ENCODE measurements at places on chromosomes 2 and 18.

DNA sequence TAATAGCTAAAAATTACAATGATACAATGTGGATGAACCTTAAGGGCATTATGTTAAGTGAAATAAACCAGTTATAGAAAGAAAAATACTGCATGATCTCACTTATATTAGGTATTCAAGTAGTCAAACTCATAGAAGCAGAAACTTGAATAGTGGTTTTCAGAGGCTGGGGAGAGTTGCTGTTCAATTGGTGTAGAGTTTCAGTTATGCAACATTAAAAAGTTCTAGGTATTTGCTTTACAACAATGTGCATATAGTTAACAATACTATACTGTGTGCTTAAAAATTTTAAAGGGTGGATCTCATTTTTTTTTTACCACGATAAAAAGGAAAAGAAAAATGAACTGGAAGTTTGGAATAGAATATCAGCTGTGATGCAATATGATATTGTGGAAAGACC lies 479.1 kb downstream of the SPAG16 start:
- DNase-seq = no peak

GRCh38 chr18:63187791-63188460 lies 131.6 kb downstream of the BCL2 start:
- no peak for DNase-seq

- no peak for DNase-seq
Observed at GRCh38 chr2:10868465-10869314, 43.0 kb upstream of the KCNF1 start.

DNA sequence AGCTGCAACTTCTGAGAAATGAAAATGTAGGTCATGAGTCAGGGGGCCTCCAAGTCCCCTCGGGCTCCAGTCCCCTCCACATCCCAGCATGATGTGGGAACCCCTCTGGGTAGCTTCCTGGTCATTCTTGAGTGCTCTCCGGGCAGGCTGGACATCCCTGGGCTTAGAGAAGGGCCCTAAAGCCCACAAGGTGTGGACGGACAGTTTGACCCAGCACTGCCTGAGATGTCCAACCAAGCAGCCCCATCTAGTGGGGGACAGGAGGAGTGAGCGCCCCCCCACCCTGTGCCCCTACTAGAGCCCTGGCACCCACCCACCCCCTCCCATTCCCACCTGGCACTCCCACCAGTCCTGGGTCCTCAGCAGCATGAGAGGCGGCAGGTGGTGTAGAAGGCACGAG lies 46.0 kb downstream of the CYP27C1 start:
- no peak for DNase-seq

- no peak for DNase-seq
Observed at GRCh38 chr2:241801611-241802420, 7.2 kb upstream of the NEU4 start.

- DNase-seq = no peak
Observed at GRCh38 chr2:64225491-64225890, 81.3 kb upstream of the PELI1 start.

DNA sequence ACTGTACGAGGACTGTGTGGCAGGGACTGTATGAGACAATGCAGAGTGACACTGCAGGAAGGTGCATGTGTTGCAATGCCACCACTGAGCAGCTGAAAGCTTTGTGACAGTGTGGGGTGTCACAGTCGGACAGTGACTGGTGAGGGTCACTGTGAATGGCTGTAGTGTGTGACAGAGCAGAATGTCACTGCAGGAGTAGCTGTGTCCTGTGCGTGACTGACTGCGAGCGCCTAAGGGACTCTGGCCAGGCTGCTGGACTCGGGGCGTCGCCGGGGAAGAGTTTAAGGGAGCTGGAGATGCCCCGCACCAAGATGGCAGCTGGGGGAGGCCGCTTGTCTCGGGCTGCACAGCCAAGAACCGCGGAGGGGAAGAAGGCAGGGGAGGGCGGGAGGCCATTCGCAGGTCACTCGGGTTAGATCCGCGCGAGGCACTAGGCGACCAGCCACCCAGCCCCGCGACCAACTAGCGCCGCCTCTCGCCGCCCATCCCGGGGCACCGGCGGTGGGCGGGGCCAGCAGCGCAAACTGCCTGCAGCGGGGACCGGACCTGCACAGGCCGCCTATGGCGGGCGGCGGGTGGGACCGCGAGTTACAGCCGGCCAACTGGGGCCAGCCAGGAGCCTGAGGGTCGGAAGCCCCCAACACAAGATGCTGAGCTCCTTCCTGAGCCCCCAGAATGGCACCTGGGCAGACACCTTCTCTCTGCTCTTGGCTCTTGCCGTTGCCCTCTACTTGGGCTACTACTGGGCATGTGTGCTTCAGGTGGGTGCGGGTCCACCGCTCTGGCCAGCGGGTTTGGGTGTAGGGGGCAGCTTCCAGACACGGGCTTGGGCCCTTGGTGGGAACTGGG lies at the start of gene ABHD1:
TSS of gene ABHD1 (plus strand) at position 514 of the 849 bp plus-strand sequence. CDS start at position 648, 134 bp downstream.
- DNase-seq = peak; percentile 7

GRCh38 chr2:105934467-105934866 lies 189.8 kb downstream of the NCK2 start:
- no peak for DNase-seq

DNA sequence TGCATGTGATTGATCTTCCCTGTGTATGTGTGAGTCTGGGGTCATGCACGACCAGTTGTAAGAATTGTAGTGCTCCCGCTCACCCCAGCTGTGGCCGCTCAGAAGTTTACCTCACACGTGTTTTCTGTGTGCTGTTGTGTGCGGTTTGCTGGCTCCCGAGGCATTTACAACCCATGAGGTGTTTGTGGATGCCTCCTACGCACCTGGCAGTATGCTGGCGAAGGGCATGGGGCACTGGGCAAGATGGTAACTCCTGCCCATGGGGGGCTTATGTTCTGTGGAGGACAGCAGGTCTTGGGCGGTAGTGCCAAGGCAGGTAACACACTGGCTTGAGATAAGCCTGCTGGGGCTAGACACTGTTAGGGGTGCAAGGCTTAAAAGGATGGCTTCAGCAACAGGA lies 102.6 kb upstream of the HS6ST1 start:
- no peak for DNase-seq

GRCh38 chr2:170313992-170314348 lies 136.0 kb downstream of the MYO3B start:
- no peak for DNase-seq

DNA sequence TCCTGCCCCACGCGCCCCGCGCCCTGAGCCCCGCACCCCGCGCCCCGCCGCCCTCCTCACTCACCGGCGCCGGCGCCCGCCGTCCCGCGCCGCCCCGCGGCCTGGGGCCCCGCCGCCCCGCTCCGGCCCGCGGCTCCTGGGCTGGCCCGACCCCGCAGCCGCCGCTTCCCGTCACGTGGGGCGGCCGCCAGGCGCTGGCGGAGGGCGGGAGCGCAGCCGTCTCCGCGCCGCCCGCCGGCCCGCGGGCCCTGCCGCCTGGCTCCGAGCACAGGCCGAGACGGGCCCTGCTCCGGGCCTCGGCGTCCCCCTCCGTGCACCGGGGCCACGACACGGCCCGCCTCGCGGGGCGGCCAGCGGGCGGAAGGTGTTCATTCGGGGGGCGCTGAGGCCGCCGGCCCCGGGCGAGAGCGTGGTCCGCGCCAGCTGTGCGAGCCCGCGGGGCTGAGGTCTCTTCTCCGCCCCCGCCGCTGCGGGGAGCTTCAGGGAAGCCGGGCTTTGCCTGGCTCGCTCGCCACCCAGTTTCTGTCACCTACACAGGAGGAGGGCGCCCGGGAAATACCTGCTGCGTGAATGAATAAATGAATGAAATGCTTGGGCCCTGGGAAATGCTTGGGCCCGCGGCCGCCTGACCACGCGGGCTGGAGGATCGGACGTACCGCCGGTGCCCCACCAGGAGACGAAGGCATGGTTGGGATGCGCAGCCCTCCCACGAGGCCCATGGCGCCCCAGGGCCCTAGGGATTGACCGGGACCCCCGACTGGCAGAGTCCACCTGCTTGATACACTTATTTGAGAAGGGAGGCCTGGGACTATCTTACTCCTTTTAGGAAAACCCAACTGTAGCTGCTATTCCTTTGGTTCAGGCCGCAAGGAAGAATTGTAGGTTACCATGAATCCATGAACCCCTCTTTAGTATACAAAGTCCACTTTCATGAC lies at the start of gene TGFBRAP1:
TSS of gene TGFBRAP1 (minus strand) at position 175 of the 935 bp plus-strand sequence. CDS start 21,434 bp downstream, outside the sequence.
- DNase-seq = no peak

- DNase-seq = no peak
Observed at GRCh38 chr18:74370115-74370514, 54.5 kb downstream of the C18orf63 start.

DNA sequence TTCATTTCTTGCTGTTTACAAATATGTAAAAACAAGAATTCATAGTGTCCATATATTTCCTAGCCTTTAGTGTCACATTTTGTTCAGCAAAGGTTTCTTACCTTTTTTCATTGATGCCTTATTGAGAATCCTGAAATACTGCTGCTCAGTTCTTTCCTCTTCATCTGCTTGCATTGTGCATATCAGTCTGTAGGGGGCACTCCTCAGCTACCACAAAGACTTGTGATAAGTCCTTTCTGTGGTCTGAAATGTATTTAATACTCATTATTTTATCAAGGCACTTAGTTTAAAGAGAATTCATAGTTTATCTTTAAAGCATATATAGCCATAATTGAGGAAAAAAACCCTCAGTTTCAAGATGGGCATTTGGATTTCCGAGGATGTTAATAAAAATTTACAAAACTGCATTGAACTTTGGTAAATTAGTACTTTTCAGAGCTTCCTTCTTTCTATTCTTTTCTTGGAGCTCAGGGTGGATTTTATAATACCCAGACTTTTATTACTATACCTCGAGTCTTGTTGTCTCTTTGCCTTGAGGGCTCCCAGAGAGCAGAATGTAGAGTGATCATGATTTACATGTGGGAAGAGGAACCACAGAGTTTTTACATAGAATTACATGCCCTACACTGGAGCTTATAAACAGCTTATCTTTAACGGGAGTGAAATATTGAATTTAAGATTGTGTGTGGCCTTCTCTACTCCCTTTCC lies 570.1 kb downstream of the PLCL1 start:
- no peak for DNase-seq

- no peak for DNase-seq
Observed at GRCh38 chr2:109136542-109136941, 7.5 kb downstream of the SH3RF3 start.

- DNase-seq = no peak
Observed at GRCh38 chr18:48721312-48721711, 182.5 kb downstream of the CTIF start.

DNA sequence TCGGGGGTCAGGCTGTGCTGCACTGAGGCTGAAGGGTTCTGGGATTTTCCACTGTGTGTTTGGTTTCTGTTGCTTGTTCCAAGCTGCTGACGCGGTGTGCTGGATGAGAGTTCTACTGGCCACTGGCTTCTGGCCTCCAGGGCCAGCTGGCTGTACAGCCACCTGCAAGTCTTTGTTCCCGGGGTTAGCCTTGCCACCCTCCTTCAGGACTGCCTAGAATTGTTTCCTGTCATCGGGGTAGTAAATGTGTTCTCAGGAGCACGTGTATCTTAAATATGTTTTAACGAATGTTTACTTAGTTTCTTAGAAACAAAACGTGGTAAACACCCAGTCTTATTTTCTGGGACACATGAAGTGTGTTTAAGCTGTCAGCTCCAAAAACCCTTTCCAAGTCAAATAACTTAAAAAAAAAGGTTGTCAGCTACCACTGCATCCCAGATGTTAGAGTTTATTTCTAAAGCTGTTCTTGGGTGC lies 231.2 kb downstream of the AGAP1 start:
- DNase-seq = no peak

DNA sequence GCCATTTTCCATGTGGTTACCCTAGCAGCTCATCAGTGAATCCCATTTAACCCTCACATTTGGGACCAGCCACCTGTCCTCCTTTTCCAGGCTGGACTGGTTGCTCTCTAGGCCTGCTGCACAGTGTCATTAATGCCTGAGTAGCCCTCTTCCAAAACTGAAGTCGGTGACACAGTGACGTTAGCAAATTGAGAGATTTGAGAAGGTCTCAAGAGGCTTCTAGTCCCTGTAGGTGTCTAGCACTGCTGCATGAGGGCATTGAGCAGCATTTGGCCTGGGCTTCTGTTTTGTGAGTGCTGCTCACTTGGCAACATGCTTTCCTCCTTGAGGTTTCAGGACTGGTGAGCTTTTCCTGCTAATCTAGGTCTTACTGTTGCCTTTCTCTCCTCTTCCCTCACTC lies 36.7 kb downstream of the PKP4 start:
- no peak for DNase-seq

DNA sequence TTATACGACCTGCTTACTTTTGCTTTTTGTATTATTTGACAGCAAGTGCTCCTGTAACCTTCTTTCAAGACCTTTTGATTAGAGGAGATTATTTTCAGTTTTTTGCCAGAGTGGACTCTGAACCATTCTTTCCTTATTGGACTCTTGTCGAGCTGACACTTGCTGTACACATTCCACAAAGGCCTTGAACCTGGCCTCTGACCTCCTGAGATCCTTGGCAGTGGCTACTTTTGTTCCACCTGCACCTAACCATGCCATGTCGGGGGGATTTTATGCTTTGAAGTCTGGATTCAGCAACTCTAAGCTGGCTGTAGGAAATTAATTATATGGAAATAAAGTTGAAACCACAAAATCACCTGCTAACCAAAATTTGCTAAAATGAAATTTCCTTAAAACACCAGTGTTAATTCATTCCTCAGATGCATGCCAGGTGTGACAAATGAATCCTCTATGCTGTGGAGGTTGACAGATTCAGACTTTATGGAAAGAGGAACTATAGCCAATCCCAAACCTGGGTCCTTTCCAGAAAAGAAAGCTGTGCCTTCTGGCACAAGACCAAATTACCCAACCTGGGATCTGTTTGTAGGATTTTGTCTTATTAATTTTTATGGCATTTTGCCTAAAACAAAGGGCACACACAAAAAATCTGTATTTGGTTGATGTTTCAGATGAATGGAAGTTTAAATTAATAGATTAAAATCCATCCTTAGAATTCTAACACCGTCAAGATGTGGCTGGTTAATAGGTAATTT lies 110.4 kb downstream of the CDC42EP3 start:
- no peak for DNase-seq

DNA sequence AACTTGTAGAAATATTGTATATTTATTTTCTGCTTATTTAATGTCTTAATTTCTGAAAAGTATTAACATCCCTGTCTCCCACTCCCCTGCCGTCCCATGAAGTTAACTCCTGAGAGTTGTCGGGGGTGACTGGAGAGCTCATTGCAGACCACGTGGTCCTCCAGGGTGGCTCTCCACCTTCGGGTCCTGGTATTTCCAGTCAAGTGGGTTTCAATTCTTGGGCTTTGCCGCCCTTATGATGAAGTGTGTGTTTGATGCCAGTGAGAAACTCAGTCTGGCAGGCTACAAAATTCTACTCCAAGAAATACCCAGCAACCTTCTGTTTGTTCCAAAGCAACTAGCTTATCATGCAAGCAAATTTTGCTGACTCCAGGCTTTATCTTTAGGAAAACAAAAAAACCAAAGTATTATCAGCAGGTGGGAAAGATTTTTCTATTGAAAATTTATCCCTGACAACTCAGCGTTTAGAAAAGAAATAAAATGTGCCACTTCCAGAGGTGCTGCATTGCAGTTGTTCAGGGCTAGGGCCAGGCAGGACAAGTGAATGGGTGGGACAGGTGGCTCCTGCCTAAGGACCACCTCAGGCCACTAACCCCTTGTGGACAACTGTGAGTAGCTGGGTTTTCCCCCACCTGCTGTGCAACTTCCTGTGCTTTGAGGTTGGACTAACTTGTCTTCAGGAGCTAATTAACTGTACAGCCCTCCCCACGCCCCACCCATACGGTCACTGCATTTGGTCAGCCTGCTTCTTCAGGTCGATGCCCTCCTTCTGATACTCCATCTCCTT lies 46.6 kb downstream of the BCL2L11 start:
- DNase-seq = no peak

- DNase-seq = no peak
Observed at GRCh38 chr2:105674401-105674800, 70.3 kb upstream of the NCK2 start.

GRCh38 chr18:48805826-48806535 lies 144.8 kb downstream of the SMAD7 start:
- no peak for DNase-seq

- DNase-seq = no peak
Observed at GRCh38 chr2:57536535-57537231, 509.9 kb upstream of the VRK2 start.
